Regular cardiac myocyte (primary cell): ENCODE measurements at places on chromosomes 11 and 22. TPM values are rescaled to one million over a fixed set of nuclear protein-coding genes. Genes with fewer than 3 reads are reported as not detected.

The RGL4 gene
- total RNA-seq: not detected in 2 replicates

The YAP1 gene
- 157 and 180 TPM in 2 replicates for total RNA-seq

The APOBEC3B gene
- 0.56 and 13.0 TPM in 2 replicates for total RNA-seq

The NAV2 gene
- total RNA-seq: 6.7 and 6.8 TPM in 2 replicates

The ADM2 gene
- 0.58 and 1.1 TPM in 2 replicates for total RNA-seq

The ROM1 gene
- 2.0 and 3.1 TPM in 2 replicates for total RNA-seq

The KCNK4 gene
- total RNA-seq: not detected in 2 replicates

The PLEKHB1 gene
- 0.38 and 1.1 TPM in 2 replicates for total RNA-seq

The APLP2 gene
- total RNA-seq: 540 and 552 TPM in 2 replicates

The SEZ6L gene
- total RNA-seq: not detected in 2 replicates

The CPSF7 gene
- total RNA-seq: 10.5 and 16.3 TPM in 2 replicates

The RFPL3 gene
- not detected in 2 replicates for total RNA-seq

The OR5AK2 gene
- not detected in 2 replicates for total RNA-seq

The RAPSN gene
- under 0.01 and 0.19 TPM in 2 replicates for total RNA-seq

The AMOTL1 gene
- 47.1 and 57.3 TPM in 2 replicates for total RNA-seq

The OR52N4 gene
- not detected in 2 replicates for total RNA-seq

The GLB1L3 gene
- not detected in 2 replicates for total RNA-seq

The F2 gene
- 0.19 and 0.28 TPM in 2 replicates for total RNA-seq

The SPDYC gene
- not detected in 2 replicates for total RNA-seq

The MYOD1 gene
- not detected in 2 replicates for total RNA-seq

The NAALAD2 gene
- 0.58 and 0.85 TPM in 2 replicates for total RNA-seq
